ENCODE measurements at places on chromosomes 4 and X.

DNA sequence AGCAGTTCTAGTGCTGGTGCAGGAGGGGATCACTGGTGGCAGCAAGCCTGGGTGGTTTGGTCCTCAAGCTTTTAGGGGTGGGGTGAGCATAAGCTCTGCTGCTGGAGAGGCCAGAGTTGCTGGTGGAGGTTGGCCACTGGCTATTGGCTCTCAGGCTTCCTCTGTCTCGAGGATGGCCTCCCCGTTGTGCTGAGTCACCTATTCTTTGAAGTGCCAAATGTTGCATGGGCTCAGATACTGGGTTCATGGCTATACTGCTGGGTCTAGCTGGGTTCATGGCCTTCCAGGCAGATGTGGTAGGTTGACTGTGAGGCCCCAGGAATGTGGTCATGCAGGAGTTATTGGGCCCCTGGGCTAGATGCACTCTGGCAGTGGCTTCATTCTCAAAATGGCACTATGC is 466.3 kb downstream of the NAF1 start:
- no peak for DNase-seq

DNA sequence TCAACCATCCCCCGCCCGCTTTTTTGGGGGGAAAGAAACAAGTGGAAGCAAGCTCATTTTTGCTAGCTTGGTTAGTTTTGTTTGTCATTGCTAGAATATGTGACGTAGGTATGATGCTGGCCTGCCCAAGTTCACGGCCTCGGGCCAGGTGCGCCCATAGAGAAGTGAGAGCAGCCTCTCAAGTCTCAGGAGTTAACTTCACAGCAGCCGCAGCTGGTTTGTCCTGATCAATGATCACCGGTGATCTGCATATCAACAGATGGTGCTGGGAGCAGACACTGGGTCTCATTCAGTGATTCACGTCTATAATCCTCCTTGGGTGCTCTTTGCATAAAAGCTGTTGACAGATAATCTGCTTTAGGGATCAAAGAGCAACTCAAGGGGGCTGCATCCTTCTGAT is 50.1 kb downstream of the ENPP6 start:
- no peak for DNase-seq

GRCh38 chr4:128660361-128661215 is 148.9 kb upstream of the JADE1 start:
- DNase-seq: no peak

GRCh38 chrX:9738151-9738550 is 27.5 kb downstream of the GPR143 start:
- DNase-seq: no peak

DNA sequence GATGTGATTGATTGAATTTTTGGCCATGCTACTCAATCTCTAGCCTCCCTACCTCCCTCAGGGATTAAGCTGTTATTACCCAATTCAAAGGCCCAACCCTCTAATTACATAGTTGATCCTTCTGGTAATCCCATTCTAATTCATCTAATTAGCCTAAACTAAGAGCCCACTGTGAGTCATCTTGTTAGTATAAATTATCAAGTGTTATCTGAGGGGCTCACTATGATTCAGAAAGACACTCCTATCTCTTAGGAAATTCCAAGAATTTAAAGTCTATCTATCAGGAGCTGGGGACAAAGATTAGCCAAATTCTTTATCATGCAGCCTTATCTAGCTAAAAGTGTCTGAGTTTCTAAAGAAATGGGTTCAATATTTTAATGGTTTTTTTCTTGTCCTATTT is 32.9 kb upstream of the VEGFC start:
- no peak for DNase-seq

GRCh38 chrX:69038188-69038587 is 127.1 kb downstream of the PJA1 start:
- DNase-seq: no peak

GRCh38 chr4:128635141-128635954 is 174.2 kb upstream of the JADE1 start:
- peak; percentile 2 for DNase-seq

- DNase-seq: no peak
These were observed 802.4 kb downstream of the TRIML1 start for GRCh38 chr4:188941524-188942119.

DNA sequence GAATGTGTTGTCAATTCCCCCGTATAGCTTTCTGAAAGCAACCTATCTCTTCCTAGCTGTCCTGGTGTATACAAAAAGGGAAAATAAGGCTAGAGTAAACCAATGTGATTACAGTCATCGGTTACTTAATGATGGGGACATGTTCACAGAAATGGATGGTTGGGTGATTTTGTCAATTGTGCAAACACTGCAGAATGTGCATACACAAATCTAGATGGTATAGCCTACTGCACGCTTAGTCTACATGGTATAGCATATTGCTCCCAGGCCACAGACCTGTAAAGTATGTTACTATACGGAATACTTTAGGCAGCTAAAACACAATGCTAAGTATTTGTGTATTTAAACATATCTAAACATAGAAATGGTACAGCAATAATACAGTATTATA is 5.1 kb downstream of the DTHD1 start:
- no peak for DNase-seq

DNA sequence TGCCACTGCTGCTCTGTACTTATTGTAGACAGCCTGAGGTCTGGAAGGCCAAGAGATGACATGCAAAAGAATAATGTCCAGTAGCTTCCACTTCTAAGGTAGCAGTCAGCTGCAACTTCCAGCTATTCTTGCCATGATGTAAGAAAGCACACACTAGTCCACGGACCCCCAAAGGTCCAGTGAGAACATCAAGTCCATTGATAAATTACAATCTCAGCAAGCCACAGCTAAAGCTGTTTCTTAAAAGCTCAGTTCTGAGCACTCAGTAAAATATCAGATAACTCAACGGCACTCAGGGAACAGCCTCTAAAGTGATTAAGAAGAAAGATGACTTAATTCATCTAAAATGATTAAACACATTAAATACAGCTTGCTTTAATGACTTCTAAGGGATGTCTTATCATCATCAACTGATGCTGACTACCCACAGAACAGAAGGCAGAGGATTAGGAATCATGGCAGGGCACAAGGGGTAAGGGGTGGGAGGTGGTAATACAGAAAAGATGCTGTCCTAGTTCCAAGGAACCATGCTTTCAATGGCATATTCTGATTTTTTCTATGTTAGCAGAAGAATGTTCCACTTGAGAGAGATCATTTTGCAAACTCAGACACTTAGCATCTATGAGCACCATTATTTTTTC is 99.1 kb upstream of the CBR4 start:
- no peak for DNase-seq

GRCh38 chrX:34560180-34560579 is 96.9 kb downstream of the TMEM47 start:
- no peak for DNase-seq

DNA sequence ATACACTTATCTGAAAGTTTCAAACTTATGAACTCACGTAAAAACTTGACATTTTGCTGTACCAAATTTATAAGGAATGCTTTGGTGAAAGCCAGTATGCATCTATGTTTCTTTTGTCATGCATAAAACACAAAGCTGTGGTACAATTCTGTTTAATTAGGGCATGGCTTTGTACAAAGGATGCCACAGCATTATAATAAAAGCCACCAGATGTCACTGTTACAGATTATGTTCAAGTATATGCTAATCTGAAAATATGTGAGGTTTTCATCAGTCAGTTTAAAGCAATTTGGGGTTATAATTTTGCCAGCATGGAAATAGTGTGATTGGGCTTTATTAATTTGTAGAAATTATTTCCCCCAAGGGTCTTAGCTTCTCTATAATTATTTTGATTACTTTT is 69.0 kb downstream of the ATOH1 start:
- no peak for DNase-seq

GRCh38 chr4:166499820-166500219 is 626.8 kb downstream of the TLL1 start:
- DNase-seq: no peak

GRCh38 chrX:49286581-49286980 is 16.9 kb upstream of the GAGE10 start:
- DNase-seq: no peak

GRCh38 chrX:7147413-7147977 is at the start of gene STS:
Gene STS, plus strand, starts transcription at chrX:7147712. Its CDS starts 105,488 bp downstream, at chrX:7253200.
- DNase-seq: no peak
